ENCODE measurements at places on chromosomes 2 and 18.

DNA sequence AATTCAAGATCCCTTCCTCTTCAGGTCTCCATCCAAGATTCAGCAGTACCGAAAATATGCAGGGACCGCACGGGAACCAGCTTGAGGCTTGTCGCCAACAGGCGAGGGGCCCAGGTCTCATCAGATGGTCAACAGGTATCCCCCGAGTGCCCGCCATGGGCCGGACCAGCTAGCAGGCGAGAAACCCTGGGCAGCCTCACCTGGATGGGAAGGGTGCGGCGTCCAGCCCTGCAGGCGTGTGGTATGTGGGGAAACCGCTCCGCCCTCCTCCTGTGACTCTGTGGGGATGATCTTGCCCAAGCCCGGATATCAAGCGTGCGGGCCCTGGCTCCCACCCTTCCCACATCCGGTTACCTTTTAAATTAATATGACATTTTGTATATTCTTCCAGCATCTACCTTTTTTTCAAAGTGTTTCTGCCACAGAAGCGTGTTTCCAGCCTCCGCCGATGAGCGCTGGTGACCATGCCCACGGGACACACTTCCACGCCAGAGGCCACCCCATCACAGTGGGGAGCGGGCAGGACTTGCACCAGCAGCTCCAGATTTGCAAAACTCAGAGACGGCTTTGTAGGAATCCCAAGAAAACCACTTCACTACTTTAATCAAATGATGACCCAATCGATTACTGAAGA is 33.2 kb downstream of the ZNF516 start:
- no peak for DNase-seq

- DNase-seq, result no peak
Observed at GRCh38 chr18:25467226-25467987, 115.4 kb upstream of the ZNF521 start.

DNA sequence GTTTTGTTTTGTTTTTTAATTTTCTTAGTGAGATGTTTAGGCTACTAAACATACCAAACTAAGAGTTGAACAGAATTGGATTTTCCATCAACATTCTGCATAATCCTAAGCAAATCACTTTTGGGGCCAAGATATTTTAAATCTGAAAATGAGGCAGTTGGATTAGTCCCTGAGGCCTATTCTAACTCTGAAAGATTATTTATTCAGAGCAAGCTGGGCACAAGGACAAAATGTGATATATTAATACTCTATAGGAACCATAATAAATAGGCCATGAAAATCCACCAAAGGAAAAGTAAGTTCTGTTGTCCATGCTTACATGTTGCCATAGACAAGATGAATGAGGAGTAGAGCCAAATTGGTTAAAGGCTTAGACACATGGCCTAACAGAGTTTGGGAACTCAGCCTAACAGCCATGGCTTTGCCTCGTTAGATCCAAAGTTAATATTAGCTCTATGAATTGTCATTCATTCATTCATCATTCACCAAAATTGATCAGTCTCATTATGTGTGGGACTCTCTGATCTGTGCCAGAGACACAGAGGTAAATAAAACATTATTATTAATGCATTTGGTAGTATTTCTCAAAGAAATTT is 183.5 kb downstream of the SCG2 start:
- DNase-seq, result no peak

DNA sequence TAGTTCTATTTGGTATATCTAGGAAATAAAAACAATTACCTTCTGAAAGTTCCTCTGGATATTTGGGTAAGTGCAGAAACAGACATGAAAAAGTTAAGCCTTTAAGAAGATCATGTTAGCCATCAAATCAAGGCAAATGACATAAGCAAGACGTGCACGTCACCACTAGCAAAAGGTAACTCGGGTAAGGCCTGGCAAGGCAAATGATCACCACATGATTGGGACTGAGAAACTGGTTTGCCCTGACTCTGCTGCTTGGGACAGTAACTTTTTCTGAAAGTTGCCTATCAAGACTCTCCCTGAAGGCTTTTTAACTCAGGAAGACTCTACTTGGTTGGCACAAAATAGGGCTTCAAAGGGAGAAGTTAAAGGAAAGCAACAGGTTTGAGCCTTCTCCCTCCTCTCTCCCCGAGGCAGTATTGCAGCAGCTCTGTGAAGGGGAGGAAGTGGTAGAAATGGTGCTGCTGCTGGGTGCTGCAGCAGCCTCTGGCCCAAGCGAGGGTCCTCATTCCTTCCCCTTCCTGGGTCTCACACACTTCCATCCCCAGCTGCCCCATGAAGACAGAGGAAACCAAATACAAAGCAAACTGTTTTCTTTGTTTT is 17.1 kb upstream of the TMEM237 start:
- DNase-seq, result no peak

DNA sequence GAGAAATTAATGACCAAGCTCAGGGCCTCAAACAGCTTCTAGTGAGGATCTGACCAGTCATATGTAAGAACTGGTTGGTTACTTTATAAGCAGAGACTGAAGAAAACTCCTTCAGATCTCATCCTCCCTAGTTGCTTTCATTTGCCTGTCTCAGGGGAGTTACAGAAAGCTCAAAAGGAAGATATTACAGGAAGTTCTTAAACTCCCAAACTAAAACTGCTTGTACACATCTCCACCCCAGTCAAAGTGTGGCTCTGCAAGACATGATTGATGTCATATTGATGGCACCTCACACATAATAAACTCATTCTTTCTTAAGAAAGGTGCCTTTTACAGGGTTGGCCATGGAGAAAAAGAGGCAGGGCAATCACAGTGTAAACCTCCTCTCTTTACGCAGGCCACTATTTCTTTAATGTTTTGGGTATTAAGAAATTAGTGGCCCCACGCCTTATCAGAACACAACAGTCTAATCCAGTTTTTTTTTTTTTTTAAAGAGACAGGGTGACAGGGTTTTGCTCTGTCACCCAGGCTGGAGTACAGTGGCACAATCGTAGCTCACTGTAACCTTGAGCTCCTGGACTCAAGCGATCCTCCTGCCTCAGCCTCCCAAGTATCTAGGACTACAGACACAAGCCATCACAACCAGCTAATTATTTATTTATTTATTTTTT is 62.6 kb upstream of the STK17B start:
- DNase-seq, result no peak

GRCh38 chr2:143603846-143604565 is 474.8 kb downstream of the ARHGAP15 start:
- DNase-seq, result no peak

GRCh38 chr18:60053747-60054304 is 154.0 kb downstream of the PMAIP1 start:
- no peak for DNase-seq

GRCh38 chr2:110707386-110707965 is 24.9 kb upstream of the ACOXL start:
- DNase-seq, result no peak

DNA sequence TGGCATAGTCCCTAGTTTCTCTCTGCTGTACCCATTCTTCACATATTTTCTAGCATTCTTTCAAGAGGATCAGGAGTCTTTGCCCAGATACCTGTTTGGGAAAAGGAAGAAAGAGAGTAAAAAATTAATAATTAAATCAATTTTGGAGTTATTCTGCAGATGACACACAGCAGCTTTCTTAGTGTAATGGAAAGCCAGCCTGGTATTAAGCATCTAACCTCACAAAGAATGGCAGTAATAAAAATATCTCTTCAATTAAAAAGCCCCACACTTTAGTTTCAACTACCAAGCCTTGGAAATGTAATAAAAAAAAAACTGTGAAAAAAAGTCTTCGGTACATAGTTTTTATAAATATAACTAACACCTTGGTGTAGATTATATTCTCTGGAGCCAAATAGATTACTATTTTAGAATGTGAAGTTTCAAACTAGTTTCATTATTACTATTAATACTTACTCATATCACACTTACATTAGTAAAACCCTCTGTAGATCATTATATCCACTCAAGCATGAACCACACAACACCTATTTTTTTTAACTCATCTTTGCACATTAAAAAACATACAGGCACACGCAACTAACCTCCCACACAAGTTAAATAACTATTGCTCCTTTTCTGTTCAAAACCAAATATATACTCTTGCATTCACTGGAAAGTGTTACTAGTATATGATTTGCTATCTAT is 90.9 kb downstream of the GPD2 start:
- DNase-seq, result no peak

GRCh38 chr18:39149211-39149806 is 1583.7 kb upstream of the CELF4 start:
- DNase-seq, result no peak

DNA sequence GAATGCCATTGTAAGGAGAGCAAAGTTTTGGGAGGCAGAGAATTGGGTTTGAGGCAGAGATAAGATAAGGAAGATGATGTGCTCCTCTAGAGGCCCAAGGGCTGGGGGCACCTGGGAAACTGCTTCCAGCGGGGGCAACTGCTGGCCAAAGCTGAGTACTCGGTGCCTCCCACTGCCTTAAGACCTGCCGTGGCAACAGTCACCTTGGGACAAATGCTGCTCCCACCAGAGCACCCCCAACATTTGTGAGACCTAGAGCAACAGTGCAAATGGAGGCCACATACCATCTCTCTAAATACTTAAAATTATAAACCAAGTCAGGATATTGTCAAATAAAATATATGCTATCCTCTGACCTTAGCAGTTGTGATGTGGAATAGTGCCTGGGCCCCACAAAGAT is 127.1 kb downstream of the CAPN13 start:
- no peak for DNase-seq

- no peak for DNase-seq
Observed at GRCh38 chr2:29763371-29763770, 158.0 kb downstream of the ALK start.

- no peak for DNase-seq
Observed at GRCh38 chr2:123908522-123908921, 116.6 kb upstream of the CNTNAP5 start.

DNA sequence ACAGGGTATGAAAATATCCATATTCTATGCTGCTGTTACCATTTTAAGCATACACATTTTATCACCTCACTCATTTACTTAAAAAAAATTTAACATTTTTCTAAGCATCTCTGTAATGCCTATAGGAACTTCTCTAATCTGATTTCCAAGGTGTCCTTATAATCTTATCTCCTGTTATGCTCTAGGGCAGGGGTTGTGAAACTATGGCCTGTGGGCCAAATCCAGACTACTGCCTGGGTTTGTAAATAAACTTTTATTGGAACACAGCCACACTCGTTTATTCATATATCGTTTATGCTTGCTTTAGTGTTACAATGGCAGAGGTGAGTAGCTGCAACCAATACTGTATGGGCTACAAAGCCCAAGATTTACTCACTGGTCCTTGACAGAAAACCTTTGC is 151.6 kb downstream of the RAPGEF4 start:
- DNase-seq, result no peak

DNA sequence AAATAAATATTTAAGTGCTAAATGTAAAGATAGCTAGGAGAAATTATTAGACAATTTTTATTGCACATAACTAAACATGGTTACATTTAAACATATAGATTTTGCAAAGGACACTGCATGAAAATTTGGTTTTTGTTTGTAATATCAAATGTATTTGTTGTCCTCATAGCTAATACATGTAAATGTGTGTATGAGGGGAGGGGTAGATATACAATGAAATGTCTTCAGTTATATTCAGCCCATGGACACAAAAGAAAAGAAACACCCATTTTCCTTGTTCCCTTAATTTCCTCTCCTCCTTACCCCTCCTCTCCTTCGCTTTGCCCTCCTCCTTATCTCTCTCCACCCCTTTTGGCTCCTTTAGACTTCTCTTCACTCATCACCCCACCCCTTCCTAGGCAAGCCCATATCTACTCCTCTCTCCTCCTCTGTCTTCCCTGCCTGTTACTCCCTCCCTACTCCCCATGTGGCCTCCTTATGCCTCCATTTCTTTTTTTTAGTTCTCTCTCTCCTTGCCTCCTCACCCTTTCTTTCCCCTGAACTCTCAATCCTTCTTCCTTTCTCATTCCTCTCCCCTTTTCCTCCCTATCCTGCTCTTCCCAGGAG is 1.4 kb downstream of the COL3A1 start:
- DNase-seq, result no peak

GRCh38 chr2:105953942-105954341 is 209.2 kb downstream of the NCK2 start:
- no peak for DNase-seq

- DNase-seq, result no peak
Observed at GRCh38 chr2:215417400-215417951, 18.4 kb downstream of the FN1 start.

DNA sequence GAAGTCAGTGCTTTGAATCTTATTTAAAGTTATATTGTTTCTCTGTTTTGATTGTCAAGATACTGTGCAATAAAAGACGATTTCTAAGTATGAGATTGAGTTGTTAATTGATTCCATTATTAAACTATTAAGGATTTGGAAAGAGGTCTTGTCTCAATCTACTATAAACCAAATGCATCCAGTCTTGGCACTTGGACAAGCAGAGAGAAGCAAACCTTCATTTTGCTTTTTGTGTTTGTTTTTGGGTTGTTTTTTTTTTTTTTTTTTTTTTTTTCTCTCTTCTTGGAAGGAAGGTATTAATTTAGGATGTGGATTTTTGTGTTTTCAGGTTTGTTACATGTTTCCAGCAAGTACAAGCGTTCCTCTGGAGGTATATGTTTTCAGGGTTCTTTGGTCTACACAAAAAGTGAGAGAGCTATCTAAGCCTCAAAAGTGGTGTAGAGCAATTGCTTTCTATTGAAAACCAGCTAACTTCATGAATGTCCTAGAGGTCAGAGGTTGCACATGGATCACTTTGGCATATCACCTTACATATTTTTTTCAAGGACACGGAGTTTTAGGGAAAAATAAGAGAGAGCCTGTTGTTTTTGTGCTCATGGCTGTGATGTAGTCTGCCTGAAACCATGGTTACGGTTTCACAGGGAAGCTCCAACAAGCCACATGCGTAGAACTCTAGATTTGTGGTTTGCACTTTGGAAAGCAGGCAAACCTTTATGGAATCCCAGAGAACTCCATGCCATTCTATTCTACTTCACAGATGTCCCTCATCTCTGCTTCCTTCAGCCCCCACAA is 1.8 kb downstream of the PRKCE start:
- DNase-seq, result no peak
